ENCODE measurements at places on chromosomes 11 and 22.

DNA sequence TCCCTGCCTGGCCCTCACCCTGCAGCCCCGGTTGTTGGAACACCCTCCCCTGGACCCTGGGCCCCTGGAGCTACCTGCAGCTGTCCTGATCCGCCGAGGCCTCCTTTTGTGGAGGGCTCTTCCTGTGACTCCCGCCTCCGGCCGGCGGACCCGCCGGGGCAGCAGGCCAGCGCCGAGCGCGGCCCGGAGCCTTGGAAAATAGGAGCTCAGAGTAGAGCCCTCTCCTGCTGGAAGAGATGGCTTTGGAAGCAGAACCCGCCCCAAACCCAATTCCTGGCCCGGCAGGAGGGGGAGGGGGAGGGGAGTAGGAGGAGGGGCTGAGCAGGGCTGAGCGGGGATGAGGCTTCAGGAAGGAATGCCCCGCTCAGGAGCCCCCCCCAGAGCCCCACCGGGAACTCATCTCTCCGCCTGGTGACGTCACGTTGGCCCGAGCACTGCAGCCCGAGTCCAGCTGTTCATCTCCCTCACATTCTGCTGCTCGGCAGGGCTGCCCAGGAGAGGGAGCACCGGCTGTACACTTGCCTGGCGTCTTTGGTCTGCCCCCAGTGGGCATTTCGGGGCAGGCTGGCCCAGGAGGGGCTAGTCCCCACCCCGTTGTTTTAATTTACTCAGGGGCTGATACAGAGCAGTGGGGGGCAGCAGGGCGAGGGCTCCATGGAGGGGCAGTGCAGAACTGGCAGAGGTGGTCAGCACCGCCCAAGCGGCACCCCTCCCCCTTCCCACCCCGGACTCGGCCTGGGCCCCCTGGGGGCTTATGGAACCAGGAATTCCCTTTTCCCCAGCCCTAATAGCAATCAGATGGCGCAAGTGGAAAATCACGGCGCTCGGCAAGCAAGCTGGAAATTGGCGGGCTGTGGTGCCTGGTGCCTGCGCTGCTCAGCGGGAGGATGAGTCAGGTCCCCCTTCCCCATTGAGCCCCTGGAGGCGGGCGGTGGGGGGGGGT, at the start of gene MRGPRF:
TSS of gene MRGPRF (minus strand) at position 238 of the 943 bp plus-strand sequence. CDS start 3,345 bp downstream, outside the sequence.
- DNase-seq: peak; percentile 20

DNA sequence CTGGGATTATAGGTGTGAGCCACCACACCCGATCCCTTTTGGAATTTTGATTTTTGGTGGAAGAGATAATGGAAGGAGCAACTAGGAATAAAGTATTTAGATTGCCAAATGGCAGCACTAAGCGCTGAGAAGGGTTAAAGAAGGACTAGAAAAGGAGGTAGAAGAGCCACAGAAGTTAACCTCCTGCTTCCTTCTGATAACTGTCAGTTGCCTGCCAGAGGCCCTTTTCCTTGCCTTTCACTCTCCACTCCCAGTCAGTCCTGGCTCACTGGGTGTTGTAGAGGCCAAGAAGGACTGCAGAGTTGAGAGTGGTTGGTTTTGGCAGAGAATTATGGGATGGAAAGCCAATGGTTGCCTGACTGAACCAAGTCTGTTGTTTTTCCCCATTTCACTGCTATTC, 19.3 kb downstream of the ZC3H12C start:
- DNase-seq: peak; percentile 43

- DNase-seq: no peak
These were observed 48.4 kb upstream of the WEE1 start for GRCh38 chr11:9525116-9525515.

- no peak for DNase-seq
These were observed 239.0 kb downstream of the TENM4 start for GRCh38 chr11:79201677-79202347.

GRCh38 chr11:102343809-102344208, 3.2 kb upstream of the BIRC2 start:
- DNase-seq: no peak

GRCh38 chr22:35357883-35358621, 22.8 kb upstream of the HMOX1 start:
- DNase-seq: no peak

DNA sequence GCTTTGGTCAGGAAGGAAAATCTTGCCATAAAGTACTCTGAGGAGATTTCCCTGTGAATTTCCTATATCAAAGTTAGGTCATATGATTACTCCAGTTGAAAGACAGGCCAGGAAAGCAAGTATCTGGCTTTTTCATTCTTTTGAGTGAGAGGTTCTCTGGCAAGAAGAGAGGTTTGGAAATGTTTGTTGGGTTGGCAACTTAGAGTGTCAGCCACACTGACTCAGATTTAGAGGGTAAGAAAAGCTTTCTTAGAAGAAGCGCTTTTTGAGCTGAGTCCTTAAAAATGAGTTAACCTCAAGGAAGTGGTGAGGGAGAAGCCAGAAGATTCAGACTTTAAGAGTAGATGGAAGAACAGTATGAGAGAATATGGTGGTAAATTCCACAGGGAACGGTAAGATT, 86.1 kb upstream of the BDNF start:
- DNase-seq: no peak

- no peak for DNase-seq
These were observed 10.5 kb upstream of the PRRG4 start for GRCh38 chr11:32819187-32819586.

DNA sequence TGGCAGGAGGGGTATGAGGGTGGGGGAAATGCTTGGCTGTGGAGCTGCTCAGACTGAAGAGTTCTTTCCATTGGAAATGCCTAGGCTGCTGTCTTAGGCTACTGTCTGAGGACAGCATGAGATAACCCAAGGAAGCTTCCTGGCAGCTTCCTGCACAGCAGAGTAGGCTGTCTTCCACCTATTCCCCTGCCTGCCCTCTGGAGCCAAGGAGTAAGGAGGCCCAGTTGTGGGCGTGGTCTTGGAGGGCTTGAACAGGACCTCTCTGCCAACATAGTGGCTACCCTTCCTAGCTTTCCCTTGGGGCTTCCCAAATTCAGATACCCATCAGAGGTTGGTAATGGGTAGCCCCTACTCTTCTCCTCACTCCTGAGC, 25.9 kb downstream of the PHLDB1 start:
- no peak for DNase-seq
